ENCODE measurements at places on chromosomes 13 and 19.

- DNase-seq = no peak
These were observed 9.3 kb upstream of the GTF3A start for GRCh38 chr13:27415116-27415515.

DNA sequence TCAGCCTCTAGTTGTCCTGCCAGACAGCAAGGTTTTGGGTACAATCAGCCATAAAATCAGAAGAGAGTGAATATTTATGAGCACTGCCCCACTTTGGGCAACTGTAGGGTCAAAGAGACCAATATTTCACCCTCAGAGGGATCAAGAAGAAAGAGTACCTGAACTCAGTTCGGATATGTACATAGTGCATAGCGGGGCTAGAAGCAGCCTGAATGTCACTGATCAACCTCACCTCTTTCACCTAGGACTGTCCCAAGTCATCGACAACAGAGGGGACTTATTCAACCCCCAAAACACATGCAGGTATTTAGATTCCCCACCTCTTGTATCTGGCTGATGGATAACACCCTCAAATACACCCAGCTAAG lies 446.9 kb downstream of the COG6 start:
- DNase-seq = no peak

DNA sequence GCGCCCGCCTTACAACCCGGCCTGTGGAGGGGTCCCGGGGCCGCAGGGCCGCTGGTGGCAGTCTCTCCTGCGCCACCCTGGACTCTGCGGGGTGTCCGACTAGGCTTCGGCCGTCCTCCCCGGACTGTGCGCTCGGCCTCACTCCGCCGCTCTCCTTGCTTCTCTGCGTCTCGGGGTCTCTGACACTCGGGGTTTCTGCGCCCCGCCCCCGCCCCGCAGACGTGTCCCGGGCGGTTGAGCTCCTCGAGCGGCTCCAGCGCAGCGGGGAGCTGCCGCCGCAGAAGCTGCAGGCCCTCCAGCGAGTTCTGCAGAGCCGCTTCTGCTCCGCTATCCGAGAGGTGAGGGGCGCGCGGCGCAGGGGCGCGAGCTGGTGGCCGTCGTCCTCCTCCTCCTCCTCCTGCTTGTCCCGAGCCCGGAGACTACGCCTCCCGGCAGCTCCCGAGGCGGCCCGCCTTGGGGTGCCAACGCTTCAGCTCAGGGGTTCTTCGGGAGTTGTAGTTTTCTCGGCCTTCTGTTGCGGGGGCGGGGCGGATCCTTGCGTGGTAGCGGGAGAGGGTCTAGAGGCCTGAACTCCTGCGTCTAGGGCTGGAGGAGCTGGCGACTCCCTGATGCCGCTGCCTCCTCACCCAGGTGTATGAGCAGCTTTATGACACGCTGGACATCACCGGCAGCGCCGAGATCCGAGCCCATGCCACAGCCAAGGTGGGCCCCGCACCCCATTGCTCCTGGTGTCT lies 627 bp downstream of the LIN7B start:
- peak; percentile 47 for DNase-seq

DNA sequence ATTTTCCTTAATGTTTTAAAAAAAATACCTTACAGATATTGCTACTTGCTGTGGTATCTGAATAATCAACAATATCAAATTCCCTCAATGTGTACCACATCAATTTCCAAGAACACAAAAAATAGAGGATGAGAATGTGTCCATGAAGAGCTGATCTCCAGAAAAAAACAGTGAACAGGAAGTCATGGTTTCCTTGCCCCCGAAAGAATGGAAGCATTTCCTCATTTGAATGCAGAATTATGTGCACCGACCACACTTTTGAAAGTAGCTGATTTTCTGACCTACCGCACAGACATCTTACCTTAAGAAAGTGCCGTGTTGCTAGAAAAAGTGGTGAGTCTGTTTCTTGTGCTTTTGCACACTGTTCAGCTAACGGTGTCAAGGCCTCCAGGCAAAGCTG lies 13.4 kb upstream of the EEF1AKMT1 start:
- no peak for DNase-seq

GRCh38 chr13:18952225-18953016 lies 229.2 kb downstream of the TUBA3C start:
- no peak for DNase-seq

- DNase-seq = no peak
These were observed 412.3 kb upstream of the SLITRK1 start for GRCh38 chr13:84294576-84294975.

DNA sequence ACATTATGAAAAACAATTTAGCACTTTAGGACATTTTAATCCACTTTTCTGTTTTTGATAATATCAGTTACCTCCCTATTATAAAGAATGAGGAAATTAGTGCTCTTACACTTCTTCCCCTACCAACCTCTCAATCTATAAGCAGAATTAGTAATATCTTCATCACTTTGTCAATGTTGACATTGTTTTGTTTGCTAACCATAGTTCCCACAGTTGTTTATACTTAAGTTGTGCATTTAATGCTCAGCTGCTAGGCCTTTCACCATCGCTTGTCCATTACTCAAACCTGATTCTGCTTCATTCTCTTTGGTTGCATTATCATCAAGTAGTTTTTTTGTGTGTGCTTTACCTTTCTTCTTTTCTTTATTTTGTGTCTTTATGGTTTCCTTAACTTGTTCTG lies 132.1 kb downstream of the CDK8 start:
- no peak for DNase-seq

- peak; percentile 61 for DNase-seq
These were observed 7.7 kb upstream of the CXCL17 start for GRCh38 chr19:42450314-42450934.

Measured in stimulated activated CD4-positive, alpha-beta T cell treated with anti-CD3 and anti-CD28 coated beads, TNF-alpha, amount 100 ng/mL, for 48 hours (primary cell).